ENCODE measurements at places on chromosomes 16 and 17.
A peak's percentile ranks its signal among the peaks of the same experiment; 100 is the strongest.

GRCh38 chr17:81339191-81339533 lies 44.1 kb upstream of the SLC38A10 start:
- DNase-seq: no peak

GRCh38 chr16:50207652-50208051 lies 54.5 kb downstream of the TENT4B start:
- DNase-seq: no peak

DNA sequence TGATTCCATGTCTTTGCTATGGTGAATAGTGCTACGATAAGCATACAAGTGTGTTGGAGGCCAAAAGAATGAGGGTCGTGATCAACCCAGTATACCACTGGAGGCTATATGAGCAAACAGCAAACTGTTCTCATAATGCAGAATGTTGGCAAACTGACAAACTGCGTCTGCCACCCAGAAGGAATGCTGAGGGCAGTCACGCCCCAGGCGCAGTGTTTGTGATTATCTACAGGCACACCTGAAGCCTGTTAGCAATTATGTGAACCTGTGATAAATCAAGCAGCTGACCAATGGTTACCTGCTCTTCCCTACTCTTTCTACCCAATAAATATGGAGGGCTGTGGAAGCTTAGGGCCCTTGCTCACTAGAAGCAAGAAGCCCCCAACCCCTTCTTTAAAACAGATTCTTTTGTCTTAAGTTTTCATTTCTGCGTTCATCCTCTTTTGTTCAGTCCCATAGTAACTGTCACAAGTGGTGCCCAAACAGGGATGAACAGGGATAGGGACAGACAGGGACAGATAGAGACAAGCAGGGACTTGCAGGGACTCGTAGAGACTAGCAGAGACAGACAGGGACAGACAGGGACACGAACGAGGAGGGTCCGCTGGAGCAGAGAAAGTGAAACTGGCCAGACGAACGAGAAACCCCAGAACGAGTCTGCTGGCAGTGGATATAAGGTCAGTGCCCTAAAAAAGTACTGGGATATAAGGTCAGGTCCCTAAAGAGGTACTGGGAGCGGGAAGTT lies 25.1 kb downstream of the CD300LG start:
- no peak for DNase-seq

DNA sequence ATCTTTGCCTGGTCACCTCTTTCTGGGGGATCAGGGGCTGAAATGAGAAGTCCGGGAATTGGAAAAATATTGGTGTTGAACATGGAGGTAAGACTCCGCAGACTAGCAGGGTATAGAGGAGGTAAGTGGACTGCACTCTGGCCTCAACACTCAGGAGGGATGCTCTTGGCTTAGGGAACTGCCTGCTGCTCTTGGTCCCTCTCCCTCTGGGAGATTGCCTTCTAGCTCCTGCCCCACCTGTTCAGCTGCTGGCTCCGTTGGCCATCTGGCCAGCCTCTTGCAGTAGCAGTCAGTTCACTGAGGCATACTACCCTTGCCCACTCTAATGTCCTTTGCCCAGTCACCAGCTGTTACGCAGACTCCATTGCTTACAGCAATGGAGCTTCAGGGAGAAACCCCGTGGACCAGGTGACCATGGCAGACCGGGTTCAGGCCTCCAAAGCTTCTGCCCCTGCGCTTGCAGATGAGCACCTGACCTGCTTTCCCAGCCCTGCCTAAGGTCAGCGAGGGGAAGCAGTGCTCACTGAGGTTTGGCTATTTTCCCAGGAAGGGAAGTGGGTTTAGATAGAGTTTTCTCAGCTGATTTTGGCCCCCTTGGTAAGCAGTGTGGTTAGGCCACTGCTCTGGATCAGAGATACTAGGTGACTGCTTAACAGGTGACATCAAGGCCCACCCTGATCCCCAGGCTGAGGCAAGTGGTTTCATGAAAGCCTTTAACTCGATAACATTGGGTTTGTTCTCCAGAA lies 11.9 kb downstream of the CDK5RAP3 start:
- DNase-seq: peak; percentile 37

GRCh38 chr17:38852771-38853291 lies 690 bp downstream of the RPL23 start:
- peak; percentile 35 for DNase-seq

DNA sequence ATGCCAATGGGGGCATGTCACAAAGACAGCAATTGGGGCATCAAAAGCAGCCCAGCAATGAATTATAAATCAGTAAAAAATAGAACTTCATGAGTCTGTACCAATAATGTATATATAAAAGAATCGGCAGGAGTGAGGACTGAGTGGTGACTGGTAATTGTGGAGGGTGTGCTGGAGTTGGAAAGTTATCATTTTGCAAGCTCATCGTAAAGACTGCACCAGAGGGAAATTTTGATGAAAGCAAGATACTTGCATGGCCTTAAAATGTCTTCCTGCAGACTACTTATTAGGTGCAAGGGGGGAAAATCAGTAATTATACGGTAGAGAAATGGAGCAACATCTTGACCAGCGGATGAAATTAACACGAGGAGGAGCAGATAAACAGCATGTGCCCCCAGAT lies 138.9 kb downstream of the AATF start:
- no peak for DNase-seq

- DNase-seq: no peak
Observed at GRCh38 chr17:32831223-32831622, 45.7 kb downstream of the MYO1D start.

DNA sequence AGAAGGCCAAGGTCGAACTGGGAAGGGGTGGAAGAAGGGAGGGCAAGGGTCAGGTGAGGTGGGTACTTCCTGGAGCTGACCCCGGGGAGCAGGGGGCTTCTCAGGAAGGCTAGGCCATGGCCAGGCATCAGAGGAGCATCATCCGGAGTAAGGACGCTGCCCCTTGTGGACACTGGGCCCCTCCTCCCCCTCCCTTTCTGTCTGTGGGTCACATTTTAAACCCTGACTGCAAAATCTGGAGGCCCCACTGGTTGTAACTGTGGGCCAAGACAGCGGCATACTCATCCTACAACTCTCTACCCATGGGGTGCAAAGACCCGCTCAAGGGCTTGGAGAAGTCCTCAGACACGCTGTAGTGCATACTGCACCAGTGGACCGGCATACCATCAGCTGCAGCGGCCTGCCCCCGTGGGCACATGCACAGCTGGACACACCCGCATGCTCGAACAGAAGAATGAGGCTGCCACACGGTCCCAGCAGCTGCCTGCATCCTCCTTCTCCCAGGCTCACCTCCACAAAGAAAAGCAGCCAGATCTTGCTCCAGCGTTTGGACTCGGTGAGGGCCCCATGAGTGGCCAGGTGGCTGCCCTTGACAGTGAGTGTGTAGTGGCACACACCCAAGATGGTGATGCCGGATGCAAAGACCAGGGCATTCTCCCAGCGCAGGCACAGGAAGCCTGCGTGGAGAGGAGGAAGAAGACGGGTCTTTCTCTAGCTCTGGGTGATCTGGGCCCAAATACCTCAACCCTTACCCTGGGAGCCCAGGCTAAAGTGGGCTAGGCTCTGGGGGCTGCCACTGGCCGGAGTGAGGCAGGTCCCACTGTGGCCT lies 1.2 kb downstream of the FADS6 start:
- DNase-seq: no peak

DNA sequence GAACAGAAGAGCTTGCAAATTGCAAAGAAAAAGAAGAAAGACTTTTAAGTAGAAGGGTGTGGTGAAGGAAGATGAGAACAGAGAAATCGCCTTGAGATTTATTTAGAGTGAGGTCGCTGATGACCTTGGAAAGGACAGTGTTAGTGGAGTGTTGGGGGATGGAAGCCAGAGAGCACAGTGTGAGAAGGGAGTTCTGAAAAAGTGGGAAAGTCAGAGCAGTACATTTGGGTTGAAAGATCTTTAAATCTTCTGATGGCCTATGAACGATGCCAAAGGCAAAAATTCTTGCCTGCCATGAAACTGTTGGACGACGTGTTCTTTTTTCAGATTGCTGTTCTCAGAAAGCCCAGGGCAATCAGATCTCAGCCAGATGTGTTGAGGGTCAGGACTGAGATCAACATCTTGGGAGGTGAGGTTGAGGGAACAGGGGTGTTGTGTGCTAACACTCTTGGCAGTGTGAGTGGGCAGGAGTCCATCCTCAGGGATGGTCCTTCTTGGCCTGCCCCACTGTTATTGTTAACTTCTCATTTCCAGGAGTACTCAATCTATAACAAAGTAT lies 330.1 kb downstream of the MAP2K6 start:
- no peak for DNase-seq

DNA sequence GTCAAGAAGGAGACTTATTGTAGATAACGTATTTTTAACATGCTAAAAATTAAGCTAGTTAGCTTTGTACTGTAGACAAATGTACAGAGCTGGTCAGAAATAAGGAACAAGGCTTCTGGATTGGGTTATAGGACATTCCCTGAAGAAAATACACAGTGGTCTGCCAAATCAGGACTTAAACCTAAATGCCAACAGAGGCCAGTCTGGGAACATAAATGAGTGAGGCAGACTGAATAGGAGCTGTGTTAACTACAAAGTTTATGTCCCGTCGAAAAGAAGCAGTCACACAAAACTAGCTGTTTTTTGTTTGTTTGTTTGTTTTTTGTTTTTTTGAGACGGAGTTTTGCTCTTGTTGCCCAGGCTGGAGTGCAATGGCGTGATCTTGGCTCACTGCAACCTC lies 120.4 kb upstream of the C17orf78 start:
- DNase-seq: no peak

DNA sequence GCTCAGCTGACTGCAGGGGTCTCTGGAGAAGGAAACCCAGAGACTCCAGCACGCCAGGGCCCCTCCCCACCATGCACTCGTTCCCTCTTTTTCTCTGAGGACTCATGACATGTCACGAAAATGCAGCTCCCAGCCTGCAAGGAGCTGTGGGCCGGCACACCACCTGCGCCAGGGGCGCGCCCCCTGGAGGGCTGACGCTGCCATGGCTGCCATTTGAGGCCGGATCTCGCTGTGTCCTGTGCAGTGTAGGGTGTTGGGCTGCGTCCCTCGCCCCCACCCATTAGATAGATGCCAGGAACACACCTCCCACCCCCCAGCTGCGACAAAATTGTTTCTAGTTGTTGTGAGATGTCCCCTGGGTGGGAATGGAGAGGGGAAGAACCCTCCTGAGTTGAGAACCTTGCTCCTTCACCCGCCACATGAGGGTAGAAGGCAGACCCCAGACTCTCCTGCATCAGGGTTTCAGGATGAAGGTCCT lies 8.2 kb downstream of the SYNGR2 start:
- DNase-seq: peak; percentile 86

DNA sequence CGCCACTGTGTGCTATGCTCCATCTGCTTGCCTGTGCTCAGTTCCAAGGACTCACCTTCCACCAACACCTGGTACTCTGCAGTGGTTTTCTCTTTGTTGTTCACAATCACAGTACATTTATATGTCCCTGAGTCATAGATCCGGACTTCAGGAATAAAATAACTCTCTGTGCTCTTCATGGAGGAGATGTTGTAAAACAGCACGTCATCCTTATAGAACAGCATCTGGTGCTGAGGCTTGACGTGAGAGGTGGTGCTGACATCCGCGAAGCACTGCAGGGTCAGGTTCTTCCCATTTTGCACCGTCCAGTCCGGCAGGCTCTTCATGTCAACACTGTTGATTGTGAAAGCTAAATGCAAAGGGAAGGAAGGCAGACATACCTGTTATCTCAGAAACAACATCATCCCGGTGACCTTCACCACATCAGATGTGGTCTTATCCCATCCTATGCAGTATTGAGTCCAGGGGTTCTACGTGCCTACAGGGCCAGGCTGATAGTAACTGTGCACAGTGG lies 12.8 kb downstream of the PECAM1 start:
- no peak for DNase-seq

DNA sequence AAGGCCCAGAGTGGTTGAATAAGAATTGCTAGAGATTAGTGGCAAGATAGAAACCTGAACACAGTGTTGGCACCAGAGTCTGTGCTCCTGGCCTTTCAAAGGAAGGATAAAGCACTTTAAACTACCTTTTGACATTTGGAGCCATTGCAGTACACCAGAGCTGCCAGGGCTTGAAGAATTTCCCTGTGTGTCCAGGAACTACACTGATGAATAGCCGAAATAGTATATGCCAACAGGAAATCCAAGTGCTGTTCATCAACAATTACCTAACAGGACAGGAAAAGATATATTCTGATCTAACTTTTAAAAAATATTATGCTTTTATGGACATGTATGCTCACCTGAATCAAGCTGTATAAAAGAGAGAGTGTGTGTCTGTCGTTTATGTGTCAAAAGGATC lies 5.1 kb downstream of the HEATR6 start:
- no peak for DNase-seq

GRCh38 chr17:44865231-44865660 lies 17.6 kb downstream of the HIGD1B start:
- DNase-seq: peak; percentile 82

GRCh38 chr17:73358668-73359067 lies 46.9 kb upstream of the CDC42EP4 start:
- DNase-seq: no peak

DNA sequence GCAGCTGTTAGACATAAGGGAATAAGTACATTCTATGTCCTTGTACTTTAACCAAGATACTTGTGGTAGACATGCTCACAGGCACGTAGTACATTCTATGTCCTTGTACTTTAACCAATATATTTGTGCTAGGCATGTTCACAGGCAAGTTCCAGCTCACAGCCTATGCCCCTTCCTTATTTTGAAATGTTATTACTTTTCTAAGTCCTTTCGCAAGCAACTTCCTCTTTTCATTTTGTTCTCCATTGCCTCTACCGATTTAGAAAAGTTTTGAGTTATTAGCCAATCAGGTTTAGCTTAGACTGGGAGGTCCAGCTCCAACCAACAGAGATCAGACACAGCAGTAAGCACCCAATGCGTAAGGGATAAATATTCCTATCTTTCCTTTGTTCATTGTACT lies 60.1 kb upstream of the NUDT7 start:
- DNase-seq: no peak

- peak; percentile 86 for DNase-seq
Observed at GRCh38 chr17:18141210-18141803, 32.8 kb downstream of the MYO15A start.

GRCh38 chr16:85248342-85248741 lies 136.1 kb upstream of the CIBAR2 start:
- no peak for DNase-seq

DNA sequence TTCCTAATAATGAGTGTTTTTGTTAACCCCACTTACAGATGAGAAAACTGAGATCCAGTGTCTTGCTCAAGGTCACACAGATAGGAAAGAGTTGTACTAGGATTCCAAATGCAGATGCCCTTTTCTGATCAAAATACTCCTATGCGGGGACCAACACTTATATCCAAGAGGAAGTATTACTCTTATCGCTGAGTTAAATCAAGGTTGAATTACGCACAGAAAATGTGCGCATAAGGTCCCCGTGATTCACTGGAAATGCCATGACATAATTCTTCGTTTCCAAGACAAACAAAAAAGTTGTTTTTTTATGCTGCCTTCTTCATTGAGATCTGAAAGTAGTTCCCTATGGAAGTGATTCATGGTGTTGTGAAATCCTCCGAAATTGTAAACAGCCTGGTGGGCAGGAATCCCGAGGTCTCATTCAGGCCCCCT lies 463.8 kb upstream of the HSBP1 start:
- peak; percentile 66 for DNase-seq

GRCh38 chr17:75231741-75232464 lies 26.4 kb downstream of the NUP85 start:
- DNase-seq: no peak

DNA sequence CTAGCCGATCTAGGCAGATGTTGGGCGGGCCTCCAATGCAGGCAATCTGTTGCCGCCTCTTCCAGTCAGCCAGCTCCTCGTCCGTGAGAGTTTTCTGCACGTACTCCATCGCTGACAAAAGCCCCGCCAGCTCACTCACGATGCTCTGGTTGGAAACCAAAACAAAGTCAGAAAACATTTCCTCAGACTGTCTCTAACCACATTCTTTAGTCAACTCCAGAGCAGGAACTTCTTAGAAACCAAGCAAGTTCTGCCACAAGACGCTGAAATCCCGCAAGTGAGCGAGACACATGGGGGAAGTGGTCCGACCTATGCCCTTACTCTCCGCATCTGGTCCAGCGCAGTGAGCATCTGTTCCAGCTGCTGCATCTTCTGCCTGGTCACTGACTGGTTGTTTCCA lies 49.1 kb downstream of the STAT5A start:
- DNase-seq: peak; percentile 79

All from suppressor macrophage treated with lipopolysaccharide for 1 hour (primary cell).